T-helper 1 cell (primary cell): ENCODE measurements at places on chromosomes 11 and 22.

GRCh38 chr11:133600786-133601185, 68.5 kb upstream of the OPCML start:
- DNase-seq: no peak

GRCh38 chr11:12629601-12630313, 44.5 kb upstream of the TEAD1 start:
- DNase-seq: no peak

- no peak for DNase-seq
These were observed 1.4 kb downstream of the NEFH start for GRCh38 chr22:29481265-29482000.

- no peak for DNase-seq
These were observed 214.4 kb downstream of the HIPK3 start for GRCh38 chr11:33471541-33471940.

GRCh38 chr22:28139516-28139915, 220.5 kb upstream of the PITPNB start:
- no peak for DNase-seq

GRCh38 chr22:27616033-27616432, 185.5 kb downstream of the MN1 start:
- no peak for DNase-seq

DNA sequence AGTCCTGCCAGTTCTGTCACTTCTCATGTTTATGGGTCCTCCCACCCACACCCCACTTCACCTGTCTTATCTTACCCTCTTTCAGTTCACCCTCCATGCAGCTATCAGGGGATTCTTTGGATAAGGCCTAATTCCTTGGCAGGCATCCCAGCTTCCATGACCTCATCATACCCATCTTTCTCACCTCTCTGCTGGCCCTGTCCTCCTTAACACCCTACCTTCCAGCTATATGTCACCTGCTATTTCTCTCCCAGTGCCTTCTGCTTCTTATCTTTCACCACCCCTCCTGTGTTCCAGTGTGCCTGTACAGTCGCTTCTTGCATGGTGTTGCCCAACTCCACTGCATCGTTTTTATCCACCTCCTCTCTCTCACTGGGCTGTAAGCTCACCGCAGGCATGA, 28.3 kb downstream of the SNU13 start:
- DNase-seq: no peak

- DNase-seq: no peak
These were observed 9.5 kb downstream of the OR5P2 start for GRCh38 chr11:7787239-7787638.
